Naive thymus-derived CD8-positive, alpha-beta T cell (primary cell): ENCODE measurements at places on chromosomes 1 and 21.

GRCh38 chr1:45394342-45394741, 54.1 kb upstream of the MUTYH start:
- DNase-seq: no peak

DNA sequence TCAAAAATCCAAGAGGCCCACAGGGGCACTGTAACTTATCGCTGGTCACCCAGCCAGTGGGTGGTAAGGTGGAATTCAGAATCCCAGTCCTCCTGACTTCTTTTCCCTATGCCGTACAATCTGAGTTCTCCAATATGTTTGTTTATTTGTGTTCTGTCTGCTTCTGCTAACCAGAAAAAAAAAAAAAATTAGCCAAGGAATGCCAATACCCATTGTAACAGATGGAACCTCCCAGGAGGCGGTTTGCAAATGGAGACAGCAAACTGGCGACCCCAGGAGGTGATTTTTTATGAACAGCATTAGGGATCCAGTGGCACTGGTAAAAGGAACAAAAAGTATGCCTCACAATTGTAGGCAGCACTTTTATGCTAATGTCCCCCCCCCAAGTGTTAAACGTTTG, 189.0 kb upstream of the FGGY start:
- DNase-seq: no peak

- DNase-seq: no peak
Observed at GRCh38 chr1:182052355-182052754, 9.2 kb downstream of the ZNF648 start.

DNA sequence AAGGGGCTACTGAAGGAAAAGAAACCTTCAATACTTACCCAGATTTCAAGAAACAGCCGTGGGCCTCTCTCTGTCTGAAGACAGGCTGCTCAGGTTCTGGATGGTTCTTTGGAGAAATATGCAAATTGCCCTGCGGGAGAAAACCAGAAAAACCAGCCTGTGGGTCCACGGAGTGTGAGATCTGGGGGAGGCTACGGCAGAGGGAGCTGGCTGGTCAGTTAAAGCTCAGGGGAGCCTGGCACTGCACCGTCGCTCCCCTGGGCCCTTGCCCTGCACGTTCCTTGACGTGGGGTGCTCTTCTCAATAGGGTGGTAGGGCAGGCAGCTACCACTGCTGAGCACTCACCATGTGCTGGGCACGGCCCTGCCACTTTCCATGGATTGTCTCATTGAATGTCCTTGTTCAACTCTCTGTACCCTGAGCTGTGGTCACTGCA, 12.7 kb downstream of the TMCO4 start:
- no peak for DNase-seq

- DNase-seq: no peak
Observed at GRCh38 chr1:219507437-219507836, 105.5 kb downstream of the ZC3H11B start.

GRCh38 chr21:33894736-33895288, 20.8 kb downstream of the ATP5PO start:
- peak; percentile 85 for DNase-seq
